ENCODE measurements at places on chromosomes 7 and 10.

GRCh38 chr10:132997517-132998265, 55.3 kb upstream of the CFAP46 start:
- DNase-seq, result no peak

DNA sequence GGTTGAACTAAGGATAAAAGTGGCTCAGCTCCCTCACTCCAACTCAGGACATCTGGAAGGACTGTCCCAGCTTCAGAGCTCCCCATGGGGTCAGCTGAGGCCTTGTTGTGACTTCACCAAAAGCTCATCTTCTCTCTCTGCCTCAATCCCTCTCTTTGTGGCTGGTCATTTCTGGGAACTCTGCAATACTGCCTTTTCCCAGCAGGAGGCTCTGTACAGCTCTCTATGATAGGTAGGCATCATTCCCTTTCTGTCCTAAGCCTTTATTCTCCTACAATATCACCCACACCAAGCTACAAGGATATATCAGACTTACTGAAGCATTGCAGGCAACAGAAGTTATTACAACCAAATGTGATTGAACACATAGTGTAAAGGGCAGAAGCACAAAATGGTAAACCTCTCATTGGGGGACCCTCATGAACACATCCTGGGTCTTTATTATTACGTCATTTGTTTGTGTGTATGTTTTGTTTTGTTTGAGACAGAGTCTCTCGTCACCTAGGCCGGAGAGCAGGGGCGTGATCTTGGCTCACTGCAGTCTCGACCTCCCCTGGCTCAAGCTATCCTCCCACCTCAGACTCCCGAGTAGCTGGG, 36.7 kb upstream of the PRPS1L1 start:
- DNase-seq, result peak; percentile 39

DNA sequence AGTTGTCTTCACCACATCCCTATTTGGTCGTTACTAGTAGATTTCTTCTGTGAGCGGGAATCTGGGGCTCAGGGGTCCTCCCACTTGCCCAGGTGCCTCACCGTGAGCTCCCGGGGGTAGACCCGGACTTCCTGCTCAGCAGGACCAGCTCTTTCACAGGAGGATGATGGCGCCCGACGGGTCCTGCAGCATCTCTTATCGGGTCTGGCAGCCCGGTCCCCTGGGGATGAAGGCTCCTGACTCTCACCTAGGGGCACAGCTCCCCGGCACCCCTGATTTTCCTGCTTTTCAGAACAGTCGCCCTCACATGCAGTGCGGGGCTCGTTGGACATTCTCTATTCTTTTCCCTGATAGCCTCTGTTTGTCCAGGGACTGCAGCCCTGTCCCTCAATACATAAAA, 33.0 kb upstream of the SHH start:
- DNase-seq, result no peak

DNA sequence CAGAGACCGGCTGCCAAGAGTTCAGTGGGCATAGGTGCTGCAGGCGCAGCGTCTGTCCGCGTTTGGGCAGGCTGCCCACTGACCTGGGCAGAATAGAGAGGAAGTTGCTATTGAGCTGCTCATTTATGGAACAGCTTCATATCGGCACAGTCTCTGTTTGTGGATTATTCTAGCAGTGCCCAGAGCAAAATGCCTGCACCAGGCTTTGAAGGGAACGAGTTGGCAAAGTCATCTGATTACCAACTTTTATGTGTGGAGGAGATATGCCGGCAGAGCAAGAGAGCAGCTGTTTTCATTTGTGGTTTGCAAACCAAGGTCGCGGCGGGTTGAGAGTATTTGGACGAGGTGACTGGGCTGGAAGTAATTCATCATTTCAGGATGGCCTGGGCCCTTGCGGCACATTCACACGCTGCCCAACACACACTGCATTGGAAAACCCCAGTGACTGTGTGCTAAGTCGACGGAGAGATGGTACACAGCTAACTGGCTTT, 228.5 kb downstream of the TCERG1L start:
- no peak for DNase-seq

DNA sequence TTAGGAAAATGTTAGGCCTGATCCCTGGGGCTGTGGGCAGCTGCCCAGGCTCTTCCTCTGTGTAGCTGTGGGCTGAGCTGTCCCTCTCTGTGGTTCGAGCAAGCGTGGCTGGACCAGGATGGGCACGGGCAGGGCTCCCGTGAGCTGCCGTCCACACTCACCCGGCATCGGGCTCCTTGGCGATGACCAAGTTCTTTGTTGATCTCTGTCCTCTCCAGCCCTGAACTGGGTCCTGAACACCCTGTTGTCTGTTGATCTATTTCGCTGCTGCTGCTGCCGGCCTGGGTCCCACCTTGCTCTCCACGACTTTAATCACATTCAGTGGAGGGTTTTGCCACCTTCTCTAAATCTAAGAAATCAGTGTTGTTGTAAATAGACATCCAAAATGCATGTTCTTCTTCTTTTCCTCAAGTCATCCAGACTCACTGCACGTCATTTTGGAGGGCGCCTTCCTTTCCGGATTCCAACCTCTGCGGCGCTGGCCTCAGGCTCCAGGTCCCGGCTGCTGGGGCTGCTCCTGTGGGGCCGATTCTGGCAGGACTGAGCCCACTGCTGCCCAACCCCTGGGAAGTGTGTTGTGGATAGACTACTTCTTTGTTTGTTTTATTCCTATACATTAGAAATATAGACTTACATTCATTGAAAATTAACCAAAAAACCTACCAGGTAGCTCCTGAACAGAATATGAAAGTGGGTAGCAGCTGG, 100.6 kb downstream of the DYNC2I1 start:
- DNase-seq, result no peak
